ENCODE measurements at places on chromosomes 3 and 15.

DNA sequence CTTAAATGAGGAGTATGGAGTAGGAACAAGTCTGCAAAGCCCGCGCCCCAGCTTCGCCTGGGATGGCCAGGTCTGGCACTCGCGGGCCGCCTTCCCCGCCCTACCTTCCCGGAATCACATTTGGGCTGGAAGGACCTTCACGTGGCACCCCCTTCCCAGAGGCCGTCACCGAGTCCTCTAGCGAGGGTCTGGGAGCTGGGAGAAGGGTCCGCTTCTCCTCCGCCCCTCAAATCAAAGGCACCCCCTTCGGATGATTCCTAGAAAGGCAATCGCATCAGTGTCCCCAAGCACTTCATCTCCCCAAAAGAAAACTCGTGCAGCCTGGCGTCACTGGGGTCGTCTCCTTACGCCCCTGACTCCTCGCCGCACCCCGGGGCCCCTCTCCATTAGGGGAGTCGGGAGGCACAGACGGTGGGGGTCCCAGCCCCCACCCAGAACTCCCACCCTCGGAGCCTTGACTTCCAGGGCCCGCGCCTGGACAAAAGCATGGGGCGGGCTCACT, 380 bp downstream of the MYLK start:
- peak; percentile 16 for DNase-seq

GRCh38 chr15:72082176-72082575, 35.8 kb downstream of the MYO9A start:
- DNase-seq = no peak

- DNase-seq = peak; percentile 44
Observed at GRCh38 chr15:91965501-91966193, 112.1 kb downstream of the SLCO3A1 start.

GRCh38 chr3:83454353-83454752, 1504.4 kb upstream of the CADM2 start:
- DNase-seq = no peak

DNA sequence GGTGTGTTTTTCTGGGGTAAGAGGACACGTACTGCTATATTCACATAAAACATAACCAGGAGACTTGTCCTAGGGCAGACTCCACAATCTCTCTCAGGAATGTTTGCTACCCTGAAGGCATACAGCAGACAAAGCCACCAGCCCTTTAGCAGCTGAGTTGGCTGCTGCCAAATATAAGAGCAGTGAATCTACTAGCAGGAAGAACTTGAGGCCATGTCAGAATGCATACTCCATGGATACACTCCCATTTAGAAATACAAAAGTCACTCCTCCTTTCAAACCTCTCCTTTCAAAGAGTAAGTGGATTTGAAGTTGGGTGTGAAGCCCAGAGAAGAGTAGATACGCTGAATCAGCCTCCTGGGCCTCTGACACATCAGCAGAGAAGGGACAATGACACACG, 94.1 kb downstream of the CADPS start:
- DNase-seq = no peak

DNA sequence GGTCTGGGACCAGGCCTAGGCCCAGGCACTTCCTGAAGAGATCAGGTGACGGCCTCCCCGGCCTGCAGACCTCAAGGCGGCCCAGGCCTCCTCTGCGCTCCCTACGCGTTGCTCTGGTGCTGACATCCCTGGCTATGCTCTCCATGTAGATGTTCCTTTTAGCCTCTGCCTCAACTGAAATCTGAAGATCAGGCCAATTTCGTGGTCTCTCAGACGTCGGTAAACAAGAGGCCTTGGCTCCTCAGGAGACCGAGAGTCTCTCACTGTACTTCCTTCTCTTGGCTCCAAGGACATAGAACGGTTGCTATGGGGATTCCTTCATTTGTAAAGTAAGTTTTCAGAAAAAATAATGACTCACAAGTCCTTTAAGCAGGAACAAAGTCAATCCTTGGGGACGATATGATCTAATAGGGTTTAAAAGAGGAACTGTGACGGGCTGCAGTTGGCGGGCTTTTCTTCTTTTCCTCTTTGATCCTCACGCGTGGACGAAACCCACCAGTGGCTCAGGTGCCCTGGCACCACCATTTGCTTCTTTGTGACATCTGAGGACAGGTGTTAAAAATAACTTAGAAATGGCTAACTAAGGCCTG, 55.6 kb upstream of the CGNL1 start:
- DNase-seq = peak; percentile 82

GRCh38 chr15:67784856-67785430, 40.4 kb upstream of the SKOR1 start:
- DNase-seq = no peak

- DNase-seq = no peak
Observed at GRCh38 chr15:51390241-51390965, 48.9 kb downstream of the GLDN start.

- DNase-seq = peak; percentile 3
Observed at GRCh38 chr3:62833538-62833937, 41.7 kb downstream of the CADPS start.

GRCh38 chr3:132595014-132595413, 2.1 kb upstream of the ACKR4 start:
- peak; percentile 2 for DNase-seq

- DNase-seq = no peak
Observed at GRCh38 chr3:184848934-184849333, 37.0 kb downstream of the VPS8 start.

GRCh38 chr15:100824211-100824610, 55.4 kb upstream of the ALDH1A3 start:
- DNase-seq = no peak

GRCh38 chr3:62553811-62554210, 180.5 kb upstream of the FEZF2 start:
- no peak for DNase-seq

DNA sequence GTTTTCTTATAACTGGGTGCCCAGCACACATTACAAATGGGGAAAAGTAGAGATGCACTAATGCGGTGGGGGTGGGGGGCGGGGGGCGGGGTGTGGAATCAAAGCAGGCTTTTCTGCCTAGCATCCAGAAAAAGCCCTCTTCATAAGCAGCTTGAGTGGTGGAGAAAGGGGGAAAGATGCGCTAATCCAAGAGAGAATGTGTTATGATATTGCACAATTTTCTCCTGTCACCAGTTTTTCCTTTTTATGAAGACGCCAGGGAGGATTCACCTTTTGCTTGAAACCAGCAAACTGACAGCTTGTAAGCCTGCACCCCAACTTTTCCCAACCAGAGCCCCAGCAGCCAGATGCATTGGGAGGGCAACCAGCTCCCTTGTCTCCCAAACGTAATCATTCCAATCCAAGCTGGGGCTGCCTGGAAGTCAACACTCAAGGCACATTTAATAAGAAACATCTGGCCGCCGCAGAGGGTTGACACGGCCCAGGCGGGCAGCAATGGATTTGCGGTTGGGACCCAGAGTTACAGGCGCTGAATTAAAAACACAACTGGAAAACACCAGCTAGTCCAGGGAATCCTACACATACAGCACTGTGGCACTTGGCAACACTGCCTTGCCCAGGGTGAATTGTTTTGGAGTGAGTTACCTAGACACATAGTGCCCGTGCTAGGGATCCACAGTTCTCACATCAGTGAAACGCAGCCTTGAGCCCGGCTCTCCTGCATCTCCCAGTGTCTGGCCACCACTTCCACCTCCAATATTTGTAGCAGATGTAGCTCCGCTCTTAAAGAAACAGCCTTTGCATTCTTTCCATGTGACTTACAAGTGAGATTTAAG, 218.5 kb upstream of the PRICKLE2 start:
- DNase-seq = peak; percentile 74

GRCh38 chr15:44207643-44208042, 12.6 kb upstream of the FRMD5 start:
- DNase-seq = peak; percentile 35

DNA sequence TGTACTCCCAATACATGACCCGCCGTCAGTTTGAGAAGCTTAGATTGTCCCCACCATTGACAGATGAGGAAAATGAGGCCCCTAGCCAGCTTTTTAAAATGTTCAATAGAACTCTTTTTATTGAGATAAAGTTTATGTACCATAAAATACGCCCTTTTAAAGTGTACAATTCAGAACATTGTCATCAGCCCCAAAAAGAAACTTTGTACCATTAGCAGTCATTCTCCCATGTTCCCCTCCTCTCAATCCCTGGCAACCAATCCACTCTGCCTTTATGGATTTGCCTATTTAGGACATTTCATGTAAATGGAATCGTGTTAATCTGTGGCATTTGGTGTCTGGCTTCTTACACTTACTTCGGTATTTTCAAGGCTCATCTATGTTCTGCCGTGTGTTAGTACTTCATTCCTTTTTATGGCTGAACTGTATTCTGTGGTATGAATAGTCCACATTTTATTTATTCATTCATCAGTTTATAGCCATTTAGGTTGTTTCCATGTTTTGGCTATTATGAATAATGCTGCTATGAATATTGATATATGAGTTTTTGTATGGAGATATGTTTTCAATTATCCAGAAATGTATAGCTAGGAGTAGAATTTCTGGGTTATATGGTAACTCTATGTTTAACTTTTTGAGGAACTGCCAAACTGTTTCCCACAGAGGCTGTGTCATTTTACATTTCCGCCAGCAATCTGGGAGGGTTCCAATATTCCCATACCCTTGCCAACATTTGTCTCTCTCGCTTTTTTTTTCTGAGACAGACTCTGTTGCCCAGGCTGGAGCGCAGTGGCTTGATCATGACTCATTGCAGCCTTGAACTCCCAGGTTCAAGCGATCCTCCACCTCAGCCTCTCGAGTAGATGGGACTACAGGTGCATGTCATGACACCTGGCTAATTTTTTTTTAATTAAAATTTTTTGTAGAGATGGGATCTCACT, 15.3 kb upstream of the PTPN23 start:
- no peak for DNase-seq

DNA sequence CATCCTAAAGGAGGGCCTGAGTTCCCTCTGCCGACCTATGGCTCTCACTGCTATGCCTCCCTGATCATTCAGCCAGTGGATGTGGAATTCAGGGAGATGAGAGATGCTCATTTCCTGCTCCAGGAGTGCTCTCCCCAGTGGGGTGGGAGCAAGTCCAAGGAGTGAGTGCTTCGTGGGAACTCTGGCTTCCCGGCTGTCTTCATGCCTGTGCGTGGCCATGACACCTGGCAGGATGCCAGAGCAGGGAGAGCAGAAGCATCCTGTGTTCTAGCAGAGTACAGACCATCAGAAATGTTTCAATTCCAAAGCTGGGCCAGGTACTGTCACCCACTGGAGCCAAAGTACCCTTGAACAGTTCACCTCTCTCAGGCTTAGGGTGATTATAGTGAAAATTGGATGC, 45.1 kb downstream of the APH1B start:
- no peak for DNase-seq

DNA sequence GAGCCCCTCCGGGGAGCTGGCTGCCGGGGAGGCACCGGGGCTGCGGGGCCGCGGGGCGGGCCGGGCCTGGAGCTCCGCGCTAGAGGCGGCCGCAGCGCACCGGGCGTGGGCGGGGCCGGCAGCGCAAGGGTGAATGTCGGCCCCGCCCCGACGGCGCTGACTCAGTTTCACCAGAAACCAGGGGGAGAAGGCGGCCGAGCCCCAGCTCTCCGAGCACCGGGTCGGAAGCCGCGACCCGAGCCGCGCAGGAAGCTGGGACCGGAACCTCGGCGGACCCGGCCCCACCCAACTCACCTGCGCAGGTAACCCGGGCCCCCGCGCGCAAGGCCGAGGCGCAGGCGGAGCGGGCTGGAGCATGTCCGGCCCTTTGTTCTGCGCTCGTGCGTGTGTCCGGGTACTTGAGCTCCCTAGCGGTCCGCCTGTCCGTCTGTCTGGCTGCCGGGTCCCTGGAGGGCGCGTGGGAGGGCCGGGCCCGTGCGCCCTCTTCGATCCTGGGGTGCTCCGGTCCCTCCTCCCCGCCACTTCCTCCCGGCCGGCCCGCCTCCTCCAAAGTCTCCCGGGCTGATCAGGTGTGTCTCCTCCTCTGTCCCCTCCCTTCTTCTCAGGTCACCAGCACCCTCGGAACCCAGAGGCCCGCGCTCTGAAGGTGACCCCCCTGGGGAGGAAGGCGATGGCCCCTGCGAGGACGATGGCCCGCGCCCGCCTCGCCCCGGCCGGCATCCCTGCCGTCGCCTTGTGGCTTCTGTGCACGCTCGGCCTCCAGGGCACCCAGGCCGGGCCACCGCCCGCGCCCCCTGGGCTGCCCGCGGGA, at the start of gene SPINT1:
TSS of gene SPINT1 (plus strand) at position 164 of the 811 bp plus-strand sequence. CDS start at position 671, 507 bp downstream.
- DNase-seq = no peak

DNA sequence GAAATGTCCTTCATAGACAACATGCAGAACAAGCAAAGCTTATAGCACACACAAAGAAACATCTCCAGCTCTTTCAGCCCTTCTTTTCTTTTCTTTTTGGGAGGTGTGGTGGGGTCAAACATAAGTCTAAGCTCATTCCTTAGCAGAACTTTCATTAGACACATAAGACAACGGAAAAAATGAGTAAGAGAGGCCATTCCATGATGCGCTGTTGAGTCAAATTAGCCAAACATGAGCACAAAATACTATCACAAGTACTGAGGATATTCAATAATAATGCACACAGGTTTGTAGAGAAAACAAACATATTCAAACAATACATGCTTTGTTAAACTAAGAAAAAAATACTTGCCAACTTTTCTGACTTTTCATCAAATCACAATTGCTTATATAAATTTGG, 83.0 kb downstream of the PLOD2 start:
- DNase-seq = no peak

DNA sequence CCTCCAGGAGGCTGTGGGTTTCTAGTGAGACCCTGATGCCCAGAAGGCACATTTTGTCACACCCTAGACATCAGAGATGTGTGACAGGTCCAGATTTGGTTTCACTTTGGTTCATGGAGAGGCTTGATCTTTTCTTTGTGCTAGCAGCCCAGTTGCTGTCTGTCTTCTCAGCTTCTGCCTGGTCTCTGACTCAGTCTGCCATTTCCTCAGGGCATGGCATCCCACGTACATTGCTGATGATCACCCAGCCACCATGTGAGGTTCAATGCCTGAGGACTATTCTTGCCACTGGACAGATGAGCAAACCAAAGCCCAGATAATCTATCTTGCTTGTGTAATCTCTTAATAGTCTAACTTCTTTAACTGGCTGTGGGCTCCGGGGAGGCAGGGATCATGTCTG, 144.9 kb upstream of the MRPS22 start:
- no peak for DNase-seq

DNA sequence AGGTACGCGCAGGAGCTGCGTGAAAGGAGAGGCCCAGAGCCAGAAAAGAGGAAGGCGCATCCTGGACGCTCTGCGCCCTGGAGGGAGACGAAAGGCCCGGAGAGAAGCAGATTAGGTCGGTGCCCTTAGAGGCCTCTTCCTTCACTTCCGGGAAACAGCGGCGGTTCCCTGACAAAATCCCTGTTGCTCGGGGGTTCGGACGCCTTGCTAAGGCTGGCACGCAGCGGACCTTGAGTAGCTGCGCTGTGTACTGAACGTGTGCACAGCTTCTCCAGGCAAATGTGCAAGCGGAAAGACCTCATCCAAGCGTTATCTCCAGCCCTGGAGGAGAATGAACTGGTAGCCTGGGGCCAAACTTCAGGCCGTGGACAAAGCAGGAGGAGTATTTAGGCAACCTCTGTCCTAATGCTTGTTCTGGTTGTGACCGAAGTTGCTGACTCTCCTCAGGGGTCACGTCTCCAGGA, 3.0 kb upstream of the SOX14 start:
- peak; percentile 2 for DNase-seq

- DNase-seq = no peak
Observed at GRCh38 chr15:33298631-33299030, 12.1 kb upstream of the RYR3 start.

GRCh38 chr15:87858651-87859050, 397.9 kb downstream of the NTRK3 start:
- no peak for DNase-seq

GRCh38 chr3:106457281-106458180, 588.7 kb upstream of the CBLB start:
- peak; percentile 17 for DNase-seq

- DNase-seq = no peak
Observed at GRCh38 chr3:183579967-183580900, 24.7 kb upstream of the KLHL6 start.

- DNase-seq = no peak
Observed at GRCh38 chr3:154718053-154718452, 288.1 kb upstream of the GPR149 start.

All from hepatic stellate cell (primary cell).